HFF-Myc (cell line): ENCODE measurements at places on chromosomes 13 and 19.

- DNase-seq, result no peak
Observed at GRCh38 chr13:114282041-114282670, 755 bp downstream of the UPF3A start.

- no peak for DNase-seq
Observed at GRCh38 chr19:34363094-34363493, 1.9 kb upstream of the GPI start.

- DNase-seq, result no peak
Observed at GRCh38 chr13:57531256-57531655, 100.3 kb upstream of the PCDH17 start.

DNA sequence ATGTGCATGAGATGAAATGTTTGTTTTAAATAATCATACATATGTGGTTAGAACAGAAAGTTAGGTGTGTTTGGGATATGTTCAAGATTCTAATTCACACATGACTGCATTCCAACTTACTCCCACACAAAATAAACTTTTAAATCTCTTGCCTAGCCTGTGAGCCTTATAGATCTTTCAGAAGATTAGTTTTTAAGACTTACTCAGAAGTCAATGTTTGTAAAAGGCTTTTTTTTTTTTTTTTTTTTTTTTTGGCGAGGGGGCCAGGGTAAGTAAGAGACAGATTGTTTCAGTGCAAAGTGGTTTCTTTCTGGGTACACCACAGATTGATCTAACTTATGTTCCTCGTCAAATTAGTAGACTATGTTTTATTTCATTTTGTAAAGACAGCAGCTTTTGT lies 39.1 kb downstream of the GPR180 start:
- DNase-seq, result no peak

DNA sequence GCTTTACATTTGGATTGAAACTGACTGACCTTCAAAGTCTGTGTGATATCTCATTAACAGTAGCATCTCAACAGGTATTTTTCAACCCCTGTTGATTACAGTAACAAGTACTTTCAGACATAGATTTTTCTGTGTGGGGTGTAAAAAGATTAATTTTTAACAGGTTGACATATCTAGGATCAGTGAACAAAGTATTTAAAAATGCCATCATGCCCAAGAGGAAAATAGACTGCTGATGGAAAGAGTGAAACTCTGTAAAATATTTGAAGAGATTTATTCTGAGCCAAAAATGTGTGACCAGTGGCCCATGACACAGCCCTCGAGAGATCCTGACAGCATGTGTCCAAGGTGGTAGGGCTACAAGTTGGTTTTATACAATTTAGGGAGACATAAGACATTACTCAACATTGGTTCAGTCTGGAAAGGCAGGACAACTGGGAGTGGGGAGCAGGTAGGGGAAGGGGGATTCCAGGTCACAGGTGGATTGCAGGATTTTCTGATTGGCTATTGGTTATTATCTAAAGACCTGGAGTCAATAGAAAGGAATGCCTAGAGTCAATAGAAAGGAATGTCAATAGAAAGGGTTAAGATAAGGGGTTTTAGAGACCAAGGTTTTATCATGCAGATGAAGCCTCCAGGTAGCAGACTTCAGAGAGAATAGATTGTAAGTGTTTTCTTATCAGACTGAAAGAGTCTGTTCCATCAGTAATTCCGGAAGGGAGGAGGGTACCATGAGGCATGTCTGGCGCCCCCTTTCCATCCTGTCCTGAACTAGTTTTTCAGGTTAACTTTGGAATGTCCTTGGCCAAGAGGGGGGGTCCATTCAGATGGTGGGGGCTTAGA lies 29.1 kb downstream of the TNFRSF19 start:
- DNase-seq, result no peak

DNA sequence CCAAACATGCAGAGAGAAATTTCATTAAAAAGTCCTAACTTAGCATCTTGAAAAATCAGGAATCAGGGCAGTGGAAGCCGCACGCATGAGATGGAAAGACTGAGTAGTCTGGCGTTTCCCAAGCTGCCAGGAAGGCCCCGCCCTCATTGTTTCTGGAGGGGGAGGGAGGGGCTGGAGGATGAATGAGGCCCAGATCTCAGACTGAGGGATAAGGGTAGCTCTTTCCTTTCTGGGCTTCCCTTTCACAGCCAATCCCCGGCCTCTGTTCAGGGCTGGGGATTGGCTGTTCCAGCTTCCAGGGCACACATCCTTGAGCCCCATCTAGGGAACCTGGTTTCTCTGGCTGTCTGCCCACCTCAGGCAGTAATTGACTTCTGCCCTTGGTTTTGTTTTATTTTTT lies 7.3 kb downstream of the C19orf53 start:
- DNase-seq, result peak; percentile 63

- no peak for DNase-seq
Observed at GRCh38 chr19:41926028-41926762, 2.1 kb downstream of the ERFL start.

DNA sequence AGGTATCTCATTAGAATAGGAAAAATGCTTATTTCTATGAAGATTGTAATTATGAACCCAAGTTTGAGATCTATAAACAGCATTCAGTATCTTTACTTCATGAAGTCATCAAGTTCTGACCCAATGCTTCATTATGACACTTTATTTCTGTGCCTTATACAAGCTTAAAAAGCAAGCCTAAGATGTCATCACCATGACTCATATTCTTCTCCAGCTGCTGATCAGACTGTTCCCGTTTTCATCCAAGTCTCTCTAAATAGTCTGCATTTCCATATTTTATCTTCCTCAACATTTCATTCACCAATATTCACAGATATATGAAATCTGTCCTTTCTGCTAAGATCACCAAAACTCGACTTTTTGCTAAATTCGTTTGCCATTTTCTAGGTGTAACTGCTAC lies 1247.2 kb upstream of the PRR20A start:
- DNase-seq, result no peak

GRCh38 chr19:41189425-41190065 lies 3.5 kb upstream of the CYP2S1 start:
- no peak for DNase-seq

GRCh38 chr13:32940601-32941000 lies 75.6 kb upstream of the KL start:
- DNase-seq, result no peak

DNA sequence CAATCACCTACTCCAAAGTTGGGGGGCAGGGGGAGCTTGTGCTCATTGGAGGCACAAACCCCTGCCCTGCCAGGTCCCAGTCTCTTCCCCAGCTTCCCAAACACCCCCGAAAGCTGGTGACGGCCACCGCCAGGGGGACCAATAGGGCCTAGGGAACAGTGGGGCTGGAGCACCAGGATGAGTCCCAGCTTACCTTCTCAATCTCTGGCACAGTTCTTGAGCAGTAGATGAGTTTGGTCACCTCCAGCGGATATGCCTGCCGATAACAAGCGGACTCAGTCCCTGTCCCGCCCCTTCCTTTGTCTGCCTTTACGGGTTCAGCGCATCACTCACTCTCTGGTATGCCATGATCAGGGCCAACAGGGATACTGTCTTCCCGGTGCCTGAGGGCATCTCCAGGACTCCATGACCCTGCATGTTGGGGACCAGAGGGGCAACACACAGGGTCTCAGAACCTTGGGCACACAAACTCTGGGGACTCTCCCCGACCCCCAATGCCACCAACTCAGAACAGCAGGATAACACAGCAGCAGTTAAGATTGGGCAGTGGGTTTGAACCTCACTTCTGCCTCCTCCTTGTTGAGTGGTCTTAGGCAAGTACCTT lies 1.5 kb downstream of the ERCC2 start:
- DNase-seq, result no peak

GRCh38 chr13:73938372-73939070 lies 195.7 kb downstream of the KLF12 start:
- DNase-seq, result peak; percentile 44
